Fibroblast of skin of scalp (primary cell): ENCODE measurements at places on chromosomes 7 and 10.

GRCh38 chr7:77651575-77652162 is 44.6 kb upstream of the RSBN1L start:
- DNase-seq = peak; percentile 45

GRCh38 chr10:6407034-6407721 is 172.9 kb downstream of the PRKCQ start:
- no peak for DNase-seq

GRCh38 chr7:12436896-12437535 is 33.4 kb upstream of the VWDE start:
- peak; percentile 55 for DNase-seq

DNA sequence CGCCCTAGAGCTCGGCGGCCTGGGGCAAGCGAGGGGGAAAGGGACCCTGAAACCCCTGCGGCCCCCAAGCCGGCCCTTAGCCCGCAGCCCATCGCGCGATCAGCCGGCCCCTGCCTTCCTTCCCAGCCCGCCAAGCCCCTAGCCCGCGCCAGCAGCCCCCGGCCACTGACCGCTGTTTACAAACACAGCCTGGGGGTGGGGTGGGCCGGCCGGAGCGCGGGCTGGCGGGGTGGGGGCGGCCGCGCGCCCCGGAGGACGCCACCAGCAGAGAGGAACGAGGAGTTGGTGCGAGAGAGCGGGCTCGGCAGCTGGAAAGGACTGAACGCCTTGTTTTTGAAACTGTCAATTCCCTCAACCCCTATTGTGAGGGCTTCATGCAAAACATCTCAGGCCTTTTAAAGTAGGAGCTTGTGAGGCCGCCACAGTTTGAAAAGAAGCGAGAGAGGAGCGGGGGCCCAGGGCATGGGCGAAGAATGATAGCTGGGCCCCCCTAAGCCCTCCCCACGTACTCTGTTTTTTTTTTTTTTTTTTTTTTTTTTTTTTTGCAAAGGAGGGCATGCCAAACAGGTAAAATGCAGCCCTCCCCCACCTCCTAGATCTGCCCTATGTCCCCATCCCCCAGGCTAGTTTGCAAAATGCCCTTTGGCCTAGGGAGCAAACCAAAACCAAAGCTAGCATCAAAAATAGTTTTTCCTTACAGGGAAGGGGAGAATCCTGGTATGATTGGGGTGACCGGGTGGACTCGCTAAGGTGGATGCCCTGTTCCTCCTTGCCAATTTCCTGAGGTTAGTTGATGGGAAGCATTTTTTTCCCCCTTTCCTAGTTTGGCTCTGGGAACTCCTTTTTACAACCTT is 15.0 kb downstream of the SKIDA1 start:
- DNase-seq = peak; percentile 53

- no peak for DNase-seq
Observed at GRCh38 chr7:131556909-131557651, 652 bp upstream of the PODXL start.

- peak; percentile 63 for DNase-seq
Observed at GRCh38 chr7:16982640-16983350, 101.0 kb upstream of the AGR3 start.

DNA sequence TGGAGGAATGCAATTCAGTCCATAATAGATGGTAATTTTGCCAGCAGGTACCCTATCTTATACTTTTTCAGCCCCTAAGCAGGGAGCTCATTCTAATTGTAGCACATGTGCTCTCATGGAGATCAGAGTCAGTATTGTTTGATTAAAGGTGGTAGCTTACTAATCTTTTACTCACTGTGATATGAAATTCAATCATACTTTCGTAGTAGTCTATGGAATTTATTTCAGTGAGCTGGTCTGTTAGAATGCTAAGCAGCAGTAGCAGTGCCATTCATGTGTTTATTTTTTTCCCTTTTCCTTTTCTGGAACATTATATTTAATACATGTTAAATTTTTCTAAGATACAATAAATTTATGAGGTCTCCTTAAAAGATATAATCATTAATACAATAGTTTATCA is 109.0 kb downstream of the ST7 start:
- no peak for DNase-seq

GRCh38 chr10:71516890-71517289 is 120.2 kb downstream of the CDH23 start:
- no peak for DNase-seq

DNA sequence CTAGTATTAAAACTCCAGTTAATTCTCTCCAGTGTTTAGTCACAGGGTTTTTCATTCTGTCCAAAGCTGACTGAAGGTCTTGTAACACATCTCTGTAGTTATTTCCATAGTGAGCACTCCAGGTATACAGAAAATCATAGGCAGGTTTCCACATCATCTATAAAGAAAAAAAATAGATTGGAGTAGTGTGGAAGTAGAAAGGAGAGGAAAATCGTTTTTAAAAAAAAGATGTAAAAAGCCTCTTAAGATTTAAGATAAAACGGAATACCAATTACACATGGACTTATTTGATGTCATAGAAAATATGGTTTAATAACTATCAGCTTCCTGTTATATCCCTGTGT is 76.2 kb downstream of the MACC1 start:
- no peak for DNase-seq

GRCh38 chr7:46177821-46178220 is 256.7 kb upstream of the IGFBP3 start:
- DNase-seq = no peak

GRCh38 chr7:20350996-20351692 is 20.4 kb downstream of the ITGB8 start:
- no peak for DNase-seq

- no peak for DNase-seq
Observed at GRCh38 chr10:52261362-52261761, 52.7 kb upstream of the DKK1 start.

- peak; percentile 62 for DNase-seq
Observed at GRCh38 chr10:4546500-4546899, 279.5 kb upstream of the AKR1E2 start.

DNA sequence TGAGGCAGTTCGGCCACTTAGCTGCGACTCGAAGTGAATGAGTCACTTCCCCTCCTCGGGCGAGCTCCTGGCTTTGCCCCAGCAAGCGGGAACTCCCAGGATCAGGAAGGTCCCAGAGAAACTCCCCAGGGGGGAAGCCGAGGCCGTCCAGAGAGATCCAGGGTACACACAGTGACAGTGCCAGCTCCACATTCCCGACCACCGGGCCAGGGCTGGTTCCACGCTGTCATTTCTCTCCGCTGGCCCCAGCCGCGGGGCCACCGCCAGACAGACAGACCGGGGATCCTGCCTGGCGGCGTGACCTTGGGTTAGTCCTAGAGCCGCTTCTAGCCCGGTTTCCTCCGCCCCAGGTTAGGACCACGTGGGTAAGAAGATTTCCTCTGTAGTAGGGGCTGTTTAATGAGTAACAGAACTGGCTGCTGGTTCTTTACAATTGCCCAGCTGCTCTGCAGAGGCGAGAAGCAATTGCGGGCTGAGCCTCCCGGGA is 463 bp upstream of the UPP1 start:
- peak; percentile 97 for DNase-seq

DNA sequence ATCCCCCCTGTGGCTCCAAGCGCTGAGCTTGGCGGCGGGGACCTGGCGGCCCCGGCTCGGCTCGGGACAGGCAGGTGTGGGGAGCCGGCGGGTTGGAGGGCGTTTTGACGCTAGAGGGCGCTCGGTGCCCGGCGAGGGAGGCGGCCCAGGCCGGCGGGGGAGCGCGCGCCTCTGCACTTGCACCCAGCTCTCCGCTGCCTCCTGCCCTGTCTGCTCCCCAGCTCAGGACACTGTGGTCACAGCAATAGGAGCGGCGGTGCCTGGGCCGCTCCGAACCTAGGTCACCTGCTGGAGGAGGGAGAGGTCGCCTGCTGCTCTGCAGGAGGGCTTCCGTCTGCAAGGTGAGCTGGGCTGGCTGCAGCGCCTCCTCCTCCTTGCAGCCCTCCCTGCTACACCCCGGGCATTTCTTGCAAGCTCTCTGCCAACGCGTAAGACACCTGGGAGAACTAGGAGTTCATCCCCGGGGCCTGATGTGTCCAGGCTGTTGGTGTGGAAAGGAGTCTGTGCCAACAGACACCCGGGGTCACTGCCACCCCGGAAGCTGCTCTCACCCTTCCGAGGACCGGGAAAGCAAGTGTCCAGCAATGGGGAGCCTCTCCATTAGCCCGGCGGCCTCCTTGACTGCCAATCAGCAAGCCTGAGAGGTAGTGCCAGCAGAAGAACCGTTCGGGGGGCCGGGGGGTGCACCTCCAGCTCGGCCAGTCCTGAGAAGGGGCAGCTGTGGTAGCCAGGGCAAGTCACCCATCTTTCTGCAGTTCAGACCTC is 620.4 kb downstream of the GALNT17 start:
- peak; percentile 52 for DNase-seq

- no peak for DNase-seq
Observed at GRCh38 chr7:20393021-20393610, 62.4 kb downstream of the ITGB8 start.

DNA sequence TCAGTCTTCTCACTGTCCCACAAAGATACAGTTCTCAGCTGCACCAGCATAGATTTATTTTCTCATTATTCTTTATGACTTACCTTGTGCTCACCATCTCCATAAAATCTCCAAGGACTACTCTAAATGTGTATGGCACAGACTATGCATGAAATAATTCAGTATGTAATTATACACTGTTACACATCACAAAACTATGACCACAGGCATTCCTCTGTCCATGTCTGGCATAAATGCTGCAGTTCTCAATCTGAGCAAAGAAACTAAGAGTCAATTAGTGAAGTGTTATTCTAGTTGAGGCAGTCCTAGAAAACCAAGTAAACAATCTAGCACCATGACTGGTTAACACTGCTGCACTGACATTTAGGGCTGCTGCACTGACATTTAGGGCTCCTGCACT is 2.7 kb downstream of the CYCS start:
- DNase-seq = peak; percentile 73

GRCh38 chr7:18874880-18875279 is 242.6 kb downstream of the TWIST1 start:
- DNase-seq = peak; percentile 27

DNA sequence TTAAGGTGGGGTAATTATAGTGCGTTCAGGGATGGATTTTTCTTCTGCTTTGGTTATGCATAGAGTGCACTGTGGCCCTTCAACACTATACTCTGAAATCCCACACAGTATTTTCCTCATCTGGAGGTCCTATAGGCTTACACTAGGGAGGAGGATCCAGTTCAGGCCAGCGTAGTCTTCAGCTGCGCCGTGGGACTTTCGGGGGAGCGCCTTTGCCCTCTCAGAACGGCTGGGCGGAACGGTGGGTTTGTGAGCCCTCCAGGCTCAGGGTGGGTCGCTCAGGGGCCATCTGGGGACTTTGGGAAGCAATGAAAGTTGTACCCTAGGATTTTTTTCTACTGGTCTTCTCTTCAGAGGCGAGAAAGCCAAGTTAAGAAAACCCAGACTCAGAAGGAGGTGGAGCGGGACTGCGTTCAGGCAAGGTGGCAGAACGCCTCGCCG is 652 bp upstream of the VPS26A start:
- peak; percentile 75 for DNase-seq

DNA sequence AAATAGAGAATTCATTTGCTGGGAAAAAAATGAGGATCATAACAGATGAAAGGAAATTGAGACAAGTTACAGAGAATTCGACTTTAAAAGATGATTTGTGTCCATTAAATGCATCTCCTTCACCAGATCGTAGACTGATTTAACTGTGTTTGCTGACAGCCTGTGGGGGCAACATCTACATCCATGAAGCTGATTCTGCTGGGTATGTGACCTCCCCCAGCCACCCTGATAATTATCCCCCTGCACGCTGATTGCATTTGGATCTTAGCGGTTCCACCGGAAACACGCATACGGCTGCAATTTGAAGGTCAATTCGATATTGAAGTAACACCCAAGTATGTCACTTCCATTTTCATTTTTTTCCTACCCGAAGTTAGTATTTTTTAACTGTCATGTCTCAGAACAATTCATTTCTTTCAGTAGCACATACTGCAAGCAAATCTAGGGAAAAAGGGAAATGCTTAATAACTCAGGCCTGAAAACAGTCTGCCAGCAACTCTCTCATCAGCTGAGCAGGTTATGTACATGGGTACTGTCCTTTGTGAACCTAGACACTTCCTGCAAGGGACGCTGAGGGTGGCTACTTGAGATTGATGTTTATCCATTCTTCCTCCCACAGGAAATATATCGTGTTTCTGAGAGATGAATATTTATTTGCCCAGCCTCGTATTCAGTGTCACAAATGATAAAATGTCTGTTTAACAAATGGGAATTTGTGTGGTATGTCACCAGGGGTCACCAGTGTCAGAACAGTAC is 134.9 kb downstream of the ZNF22 start:
- DNase-seq = no peak

DNA sequence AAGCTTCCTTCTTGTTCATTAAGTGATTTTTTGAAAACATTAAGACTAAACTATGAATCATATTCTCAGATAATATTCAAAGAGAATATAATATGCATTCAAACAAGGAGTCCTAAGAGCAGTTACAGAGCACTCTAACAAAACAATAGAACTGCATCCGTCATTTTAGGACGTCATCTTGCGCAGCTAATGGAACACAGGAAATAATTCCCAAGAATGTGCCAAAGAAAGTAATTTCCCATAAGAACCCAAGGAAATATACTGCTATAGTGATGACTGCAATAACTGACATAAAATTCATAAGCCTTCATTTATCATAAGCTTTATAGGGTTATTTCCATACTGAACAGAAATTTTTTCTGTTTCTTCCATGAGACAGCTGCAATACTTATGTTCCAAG is 28.3 kb upstream of the CASD1 start:
- no peak for DNase-seq

DNA sequence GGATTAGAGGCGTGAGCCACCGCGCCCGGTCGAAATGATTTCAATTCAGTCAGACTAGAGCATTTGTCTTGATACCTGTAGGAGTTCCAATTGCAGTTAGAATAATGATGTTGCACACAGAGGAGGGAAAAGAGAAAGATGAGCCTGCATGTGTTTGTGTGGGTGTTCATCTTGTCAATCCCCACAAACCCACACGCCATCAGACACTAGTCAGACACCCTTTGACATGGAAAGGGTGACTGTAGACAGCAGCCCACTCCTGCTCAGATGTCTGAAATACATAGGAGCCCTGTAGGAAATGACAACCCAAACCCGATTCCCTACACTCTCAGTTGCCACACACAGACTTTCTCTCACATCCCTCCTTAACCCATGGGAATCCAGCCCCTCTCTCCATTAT is 92.0 kb downstream of the ABLIM1 start:
- DNase-seq = no peak

DNA sequence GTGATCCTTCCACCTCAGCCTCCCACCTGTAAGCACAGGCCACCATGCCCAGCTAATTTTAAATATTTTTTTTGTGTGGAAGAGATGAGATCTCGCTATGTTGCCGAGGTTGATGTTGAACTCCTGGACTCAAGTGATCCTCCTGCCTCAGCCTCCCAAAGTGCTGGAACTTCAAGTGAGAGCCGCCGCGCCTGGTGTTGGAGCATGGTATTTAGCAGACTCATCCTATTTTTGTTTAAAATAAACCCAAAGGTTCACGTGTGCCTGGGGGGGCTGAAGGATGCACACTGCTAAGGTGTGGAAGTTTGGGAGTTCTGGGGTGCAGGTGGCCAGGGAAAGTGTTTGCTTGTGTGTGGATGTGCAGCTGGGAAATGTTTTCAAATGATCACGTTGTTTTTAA is 18.1 kb downstream of the PDGFA start:
- DNase-seq = no peak

GRCh38 chr10:86355571-86356038 is 11.0 kb downstream of the GRID1 start:
- DNase-seq = no peak
